ENCODE measurements at places on chromosomes 4 and X.

DNA sequence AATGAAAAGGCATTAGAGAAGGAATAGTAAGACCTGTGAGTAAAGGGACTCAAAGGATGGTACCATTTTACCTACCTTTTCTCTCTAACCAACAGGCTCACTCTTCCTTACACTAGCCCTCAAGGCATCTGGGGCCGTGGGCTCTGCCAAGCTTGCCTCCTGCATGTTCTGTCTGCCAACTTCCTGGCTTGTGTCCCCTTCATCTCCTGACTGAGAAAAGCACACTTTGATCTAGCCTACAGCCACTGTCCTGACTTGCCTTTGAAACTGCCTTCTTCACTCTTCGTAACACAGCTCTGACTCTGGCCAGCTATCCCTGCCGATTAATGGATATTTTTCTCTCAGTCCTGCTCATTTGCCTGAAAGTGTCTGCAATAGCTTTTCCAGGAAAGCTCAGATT is 76.5 kb downstream of the RASGEF1B start:
- DNase-seq, result no peak

DNA sequence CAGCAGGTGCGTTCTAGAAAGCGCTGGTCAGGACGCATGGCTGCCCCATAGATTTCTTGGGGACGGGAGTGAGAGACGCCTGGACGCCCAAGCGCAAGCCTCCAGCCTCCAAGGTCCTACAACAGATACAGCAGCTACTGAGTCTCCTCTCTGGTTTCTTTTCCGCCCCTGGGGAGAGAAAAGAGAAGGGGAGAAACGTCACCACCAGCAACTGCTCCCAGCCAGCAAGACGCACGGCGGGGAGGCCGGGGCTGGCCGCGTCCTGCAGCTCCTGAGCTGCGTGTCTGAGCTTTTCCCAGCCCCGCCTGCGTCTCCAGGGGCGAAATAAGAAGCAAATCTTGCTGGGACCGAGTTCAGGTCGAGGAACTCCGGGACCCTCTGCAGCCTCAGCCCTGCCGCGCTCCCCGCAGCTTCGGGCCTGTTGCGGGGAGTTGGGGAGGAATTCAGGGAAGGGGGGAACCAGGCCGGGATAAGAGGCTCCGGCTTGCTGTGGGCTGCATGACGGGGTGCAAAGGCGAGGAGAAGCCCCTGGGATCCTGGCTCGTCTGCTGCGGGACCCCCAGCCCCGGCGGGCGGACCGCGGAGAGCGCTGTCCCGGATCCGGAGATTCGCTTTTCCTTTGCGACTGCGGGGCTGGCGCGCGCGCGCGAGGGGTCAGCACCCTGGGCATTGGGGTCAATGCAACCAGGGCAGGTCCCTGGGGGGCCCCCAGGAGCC is 6.8 kb upstream of the SHOX start:
- peak; percentile 72 for DNase-seq

- no peak for DNase-seq
These were observed 18.9 kb downstream of the PLS3 start for GRCh38 chrX:115579786-115580294.

DNA sequence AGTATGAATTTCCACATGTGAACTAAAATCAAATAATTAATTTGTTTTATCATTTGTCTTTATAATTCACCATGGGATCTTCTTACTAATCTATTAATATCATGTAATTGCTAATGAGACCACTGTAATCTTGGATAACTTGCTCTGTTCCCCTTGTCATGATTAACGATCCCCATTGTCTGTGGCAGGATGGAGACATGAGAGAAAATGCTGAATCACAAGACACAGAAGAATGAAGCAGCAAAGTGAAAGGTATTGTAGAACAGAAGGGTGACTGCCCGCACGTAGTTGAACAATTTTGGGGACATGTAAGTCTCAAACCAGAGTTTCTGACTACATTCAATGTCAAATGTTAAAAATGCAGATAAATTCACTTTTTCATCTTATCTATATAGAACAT is 135.2 kb downstream of the EPHA5 start:
- DNase-seq, result no peak

DNA sequence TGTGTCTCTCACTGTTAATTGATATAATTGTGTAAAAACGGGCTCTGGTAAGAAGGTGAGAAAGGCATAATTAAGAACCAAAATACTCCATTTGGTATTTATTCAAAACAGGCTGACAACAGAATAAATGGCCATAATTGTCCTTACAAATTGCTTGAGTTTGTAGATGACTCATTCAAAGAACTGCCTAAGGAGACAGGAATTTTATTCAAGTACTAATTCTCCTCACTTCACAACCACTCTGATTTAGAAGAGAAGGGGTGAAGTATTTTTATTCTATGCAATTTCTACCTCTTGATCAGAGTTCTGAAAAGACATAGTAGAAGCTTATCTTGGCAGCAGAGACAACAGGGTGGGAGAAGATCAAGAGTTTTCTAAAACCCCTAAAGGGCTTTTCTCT is 43.1 kb downstream of the ATP11C start:
- no peak for DNase-seq

DNA sequence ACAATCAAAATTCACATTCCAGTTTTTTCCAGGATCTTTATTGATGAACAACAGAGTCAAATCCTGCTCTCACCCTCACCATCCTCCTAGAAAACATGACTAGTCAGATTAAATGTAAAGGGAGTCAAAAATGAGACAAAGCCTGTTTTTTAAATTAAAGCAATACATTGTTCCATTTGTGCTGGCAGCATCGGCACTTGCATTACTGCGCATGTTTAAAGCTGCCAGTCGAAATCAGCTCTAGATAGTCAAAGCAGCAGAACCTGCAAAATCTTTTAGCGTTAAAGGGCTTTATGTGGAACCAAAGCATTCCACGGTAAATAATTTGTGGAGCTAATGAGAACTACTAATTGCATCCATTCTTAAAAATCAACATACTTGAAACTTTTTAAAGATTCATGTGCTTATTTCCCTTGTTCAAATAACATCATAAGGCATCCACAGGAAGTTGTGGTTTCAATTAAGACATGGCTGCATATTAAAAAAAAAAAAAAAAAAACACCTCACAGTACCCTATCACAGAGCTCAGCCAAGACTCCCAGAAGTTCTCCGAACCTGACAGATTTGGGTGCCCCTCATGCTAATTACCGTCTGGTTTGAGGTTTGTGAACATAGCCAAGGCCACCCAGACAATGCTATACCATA is 82.2 kb downstream of the SH3KBP1 start:
- no peak for DNase-seq

DNA sequence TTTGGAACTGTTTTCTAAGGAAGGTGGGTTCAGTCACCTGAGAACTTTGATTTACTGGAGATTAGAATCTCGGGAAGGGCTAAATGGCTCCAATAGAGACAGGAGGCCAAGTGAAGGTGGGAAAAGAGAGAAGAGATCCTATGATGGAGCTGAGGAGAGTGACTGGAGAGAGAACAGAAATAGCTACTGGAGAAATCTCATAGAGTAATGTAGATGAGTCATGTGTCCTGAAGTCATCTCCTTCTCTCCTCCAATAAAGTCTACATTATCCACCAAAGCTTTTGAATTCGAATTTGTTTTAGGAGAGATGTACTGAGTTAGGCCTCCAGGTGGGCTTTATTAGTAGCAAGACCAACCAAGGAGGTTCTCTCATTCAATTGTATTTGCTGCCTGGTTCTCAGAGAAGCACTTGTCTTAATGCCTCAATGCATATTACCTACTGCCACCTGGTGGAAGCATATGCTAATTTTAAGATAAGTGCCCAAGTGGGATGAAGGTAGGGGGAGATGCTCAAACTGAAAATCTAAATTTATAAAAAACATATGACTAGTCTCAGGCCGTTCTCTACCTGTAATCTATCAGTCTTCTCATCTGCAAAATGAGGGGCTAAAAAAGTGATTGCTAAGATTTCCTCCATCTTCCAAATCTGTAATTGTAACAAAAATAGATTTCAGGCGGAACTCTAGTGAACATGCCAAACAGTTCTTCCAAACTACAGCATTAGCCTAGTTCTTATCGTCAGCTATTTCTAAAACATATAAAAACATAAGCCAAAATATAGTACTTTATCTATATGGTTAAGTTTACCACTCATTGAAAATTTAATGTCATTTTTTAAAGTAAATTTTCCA is 24.4 kb downstream of the TXK start:
- DNase-seq, result no peak

- no peak for DNase-seq
These were observed 1018.4 kb upstream of the TENM3 start for GRCh38 chr4:181224852-181225251.

DNA sequence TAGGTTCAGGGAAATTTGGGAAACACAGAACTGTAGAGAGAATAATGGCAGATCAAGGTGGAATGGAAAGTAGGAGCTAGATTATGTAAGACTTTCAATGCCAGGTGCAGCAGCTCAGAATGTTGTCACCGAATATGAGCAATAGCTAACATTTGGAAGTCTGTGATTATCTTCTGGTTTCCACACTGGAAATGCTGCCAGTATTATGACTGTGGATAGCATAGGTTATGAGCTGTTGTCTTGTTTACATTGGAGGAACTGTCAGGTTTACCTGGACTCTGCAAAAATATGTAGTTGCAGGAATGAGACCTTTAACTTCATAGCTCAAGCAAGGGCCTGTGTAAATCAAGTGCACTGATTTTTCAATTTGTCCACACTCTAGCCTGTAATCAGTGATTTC is 26.0 kb upstream of the TAF9B start:
- no peak for DNase-seq

DNA sequence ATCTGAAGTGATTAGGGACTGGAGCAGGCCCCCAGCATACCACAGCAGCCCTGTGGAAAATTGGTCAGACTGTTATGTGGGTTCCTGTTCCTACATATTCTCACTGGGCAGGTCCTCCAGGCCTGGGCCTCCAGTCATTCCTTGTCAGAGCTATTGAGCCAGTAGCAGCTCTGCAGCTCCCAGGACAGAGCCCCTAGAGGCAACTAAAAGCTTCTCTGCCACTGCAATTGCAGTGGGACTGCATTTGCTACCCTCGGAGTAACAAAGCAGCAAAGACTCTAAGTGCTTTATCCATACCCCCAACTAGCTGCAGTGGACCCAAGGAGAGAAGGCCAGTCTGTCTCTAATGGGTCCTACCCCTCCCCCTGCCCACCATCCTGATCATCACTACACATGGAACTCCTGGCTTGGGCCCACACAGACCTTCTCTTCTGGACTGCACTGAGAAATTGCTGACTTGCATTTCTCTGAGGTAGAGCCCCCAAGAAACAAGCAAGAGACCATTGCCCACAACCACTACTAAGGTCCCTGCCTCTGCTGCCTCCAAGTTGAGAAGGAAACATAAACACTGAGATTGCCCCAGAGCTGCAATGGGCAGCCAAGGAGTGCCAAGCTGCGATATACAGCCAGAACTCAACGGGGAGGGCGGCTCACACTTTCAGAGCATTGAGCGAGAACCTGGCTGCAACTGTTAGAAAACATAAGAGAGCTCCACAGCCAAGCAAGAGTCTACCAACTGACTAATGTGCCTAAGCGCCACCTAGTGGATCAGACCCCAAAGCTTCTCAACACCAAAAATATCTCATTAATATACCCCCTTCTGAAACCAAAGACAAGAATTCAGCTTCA is 738.7 kb upstream of the NDST4 start:
- DNase-seq, result peak; percentile 50

GRCh38 chr4:122619611-122620010 is 1.3 kb downstream of the IL21 start:
- no peak for DNase-seq

DNA sequence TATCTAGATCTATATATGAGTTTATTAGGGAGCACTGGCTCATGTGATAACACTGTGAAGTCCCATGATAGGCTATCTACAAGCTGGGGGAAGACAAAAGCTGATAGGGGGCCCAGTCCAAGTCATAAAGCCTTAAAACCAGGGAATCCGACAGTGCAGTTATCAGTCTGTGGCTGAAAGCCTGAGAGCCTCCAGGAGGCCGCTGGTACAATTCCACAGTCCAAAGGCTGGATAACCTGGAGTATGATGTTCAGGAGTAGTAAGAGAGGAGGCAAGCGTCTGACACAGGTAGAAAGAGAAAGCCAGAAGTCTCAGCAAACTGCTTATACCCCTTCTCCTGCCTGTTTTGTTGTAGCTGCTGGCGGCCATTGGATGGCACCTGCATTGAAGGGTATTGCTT is 177.6 kb upstream of the SPRY1 start:
- no peak for DNase-seq

DNA sequence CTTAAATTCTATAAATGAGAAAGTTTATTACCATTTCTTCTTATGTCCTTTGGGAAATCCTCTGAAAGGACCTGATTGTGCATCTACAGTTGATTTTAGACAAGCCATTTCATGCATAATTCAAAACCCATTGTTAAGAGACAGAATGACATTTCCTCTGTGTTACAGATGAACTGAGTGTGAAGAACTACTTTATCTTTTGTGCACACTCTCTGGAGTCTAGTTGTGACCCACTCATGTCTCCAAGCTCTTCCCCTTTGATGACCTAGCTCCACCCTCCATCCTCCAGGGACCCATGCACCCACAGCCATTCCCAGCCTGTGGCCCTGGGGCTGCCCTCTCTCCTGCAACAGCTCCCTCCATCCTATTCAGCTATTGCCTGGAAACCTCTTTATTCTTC is 57.5 kb upstream of the BMPR1B start:
- no peak for DNase-seq

DNA sequence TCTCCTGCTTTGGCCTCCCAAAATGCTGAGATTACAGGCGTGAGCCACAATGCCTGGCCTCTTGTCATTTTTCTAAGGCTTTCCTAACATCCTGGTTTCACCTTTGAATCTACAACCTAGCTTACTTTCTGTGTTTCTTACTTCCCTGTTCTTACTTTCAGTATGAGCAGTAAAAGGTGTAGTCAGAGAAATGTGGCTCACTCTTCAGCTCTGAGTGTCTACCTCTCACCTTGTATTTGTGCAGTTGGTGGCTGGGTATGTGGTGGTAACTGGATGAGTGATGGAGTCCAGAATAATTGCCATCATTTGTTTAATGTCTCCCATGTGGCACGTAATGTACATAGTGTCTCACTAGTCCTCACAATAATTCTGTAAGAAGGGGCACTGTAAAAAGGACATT is 19.1 kb upstream of the CXCL11 start:
- no peak for DNase-seq

- DNase-seq, result no peak
These were observed 304.0 kb downstream of the MAPK10 start for GRCh38 chr4:86055898-86056297.

DNA sequence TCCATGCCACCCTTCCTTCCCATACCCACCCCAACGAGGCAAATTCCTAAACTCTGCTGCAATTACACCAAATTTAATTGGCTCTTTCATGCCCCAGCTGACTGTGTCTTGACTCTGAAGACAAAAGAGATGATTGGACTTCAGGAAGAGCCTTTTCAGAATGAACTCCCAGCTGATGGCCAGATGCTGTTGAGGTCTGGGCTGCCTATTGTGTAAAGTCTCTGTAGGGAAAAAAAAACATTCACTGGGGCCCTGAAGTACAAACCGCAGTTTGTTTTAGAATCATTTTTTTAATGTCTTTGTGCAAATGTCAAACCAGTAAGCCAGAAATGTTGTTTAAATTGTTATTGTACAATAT is 174.8 kb downstream of the HHIP start:
- DNase-seq, result no peak

GRCh38 chr4:109303140-109303496 is 660 bp upstream of the COL25A1 start:
- DNase-seq, result no peak

GRCh38 chr4:153728660-153729059 is 31.2 kb downstream of the RNF175 start:
- DNase-seq, result no peak

Data from posterior cingulate gyrus (tissue), 11 donors.